ENCODE measurements at places on chromosomes 12 and 14.

- no peak for DNase-seq
Measured at GRCh38 chr14:95322651-95323050, 2.9 kb upstream of the CLMN start.

DNA sequence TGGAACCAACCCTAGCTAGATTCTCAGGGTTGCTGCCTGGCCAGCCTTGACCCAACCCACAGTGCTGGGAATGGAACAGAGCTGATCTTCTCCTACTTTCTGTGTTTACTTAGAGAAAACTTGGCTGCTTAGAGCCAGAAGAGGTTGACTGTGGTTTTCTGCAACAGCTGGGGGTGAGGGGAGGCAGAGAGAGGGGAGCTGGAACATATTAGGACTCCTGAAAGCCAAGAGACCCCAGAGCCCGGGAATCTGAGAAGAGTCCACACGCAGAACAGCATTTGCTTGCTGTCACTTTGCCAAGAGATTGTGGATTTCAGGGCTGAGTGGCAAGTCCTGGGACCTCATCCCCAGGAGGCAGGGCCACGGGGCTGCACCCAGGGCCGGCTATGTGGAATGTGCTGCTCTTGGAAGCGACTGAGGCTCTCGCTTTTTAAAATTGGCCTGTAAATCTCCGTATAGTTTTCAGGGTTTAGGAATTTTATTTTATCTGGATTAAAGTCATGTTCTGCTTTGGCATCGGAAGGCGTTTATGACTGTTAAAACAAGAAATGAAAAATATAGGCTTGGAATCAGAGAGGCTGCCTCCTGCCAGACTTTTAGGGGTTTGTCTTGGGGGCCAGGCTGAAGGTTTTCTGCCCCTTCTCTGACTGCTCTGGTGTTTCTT lies 22.3 kb upstream of the MED13L start:
- DNase-seq = no peak

- DNase-seq = no peak
Measured at GRCh38 chr12:127127897-127128296, 1139.1 kb upstream of the TMEM132C start.

GRCh38 chr14:72126561-72126960 lies 194.3 kb downstream of the RGS6 start:
- no peak for DNase-seq

- DNase-seq = no peak
Measured at GRCh38 chr14:21192875-21193535, 37.1 kb upstream of the OR5AU1 start.

DNA sequence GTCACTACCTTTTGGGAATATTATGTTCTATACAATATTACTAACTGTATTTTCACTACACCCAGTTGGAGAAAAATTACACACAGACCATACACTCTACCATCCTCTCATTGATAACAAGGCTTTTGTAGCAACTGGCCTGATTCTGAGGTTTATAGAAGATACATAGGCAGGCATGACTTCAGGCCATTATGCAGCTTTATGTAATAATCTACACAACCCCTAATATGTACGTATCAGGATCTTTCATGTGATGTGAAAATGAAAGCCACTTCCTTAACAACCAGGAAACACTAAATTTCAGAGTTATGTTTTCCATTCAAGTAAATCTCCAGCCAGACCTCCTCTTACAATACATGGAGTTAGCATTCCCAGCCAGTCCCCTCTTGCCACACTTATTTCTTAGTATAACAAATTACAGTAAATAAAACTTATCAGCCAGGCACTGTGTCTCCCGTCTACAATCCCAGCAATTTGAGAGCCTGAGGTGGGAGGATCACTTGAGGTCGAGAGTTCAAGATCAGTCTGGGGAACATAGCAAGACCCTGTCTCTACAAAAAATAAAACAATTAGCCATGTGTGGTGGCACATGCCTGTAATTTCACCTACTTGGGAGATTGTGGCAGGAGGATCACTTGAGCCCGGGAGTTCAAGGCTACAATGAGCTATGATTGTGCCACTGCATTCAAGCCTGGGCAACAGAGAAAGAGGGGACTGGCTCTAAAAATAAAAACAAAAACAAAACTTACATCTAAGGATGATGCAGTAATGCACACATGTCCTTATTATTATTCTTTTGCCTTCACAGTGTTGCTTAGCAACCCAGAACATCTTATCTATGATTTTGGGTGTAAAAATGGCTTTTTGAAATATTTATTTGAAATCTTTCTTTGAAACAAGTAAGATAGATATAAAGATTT lies 10.4 kb upstream of the OSBPL8 start:
- no peak for DNase-seq

- no peak for DNase-seq
Measured at GRCh38 chr12:125544960-125545359, 479.7 kb downstream of the AACS start.

DNA sequence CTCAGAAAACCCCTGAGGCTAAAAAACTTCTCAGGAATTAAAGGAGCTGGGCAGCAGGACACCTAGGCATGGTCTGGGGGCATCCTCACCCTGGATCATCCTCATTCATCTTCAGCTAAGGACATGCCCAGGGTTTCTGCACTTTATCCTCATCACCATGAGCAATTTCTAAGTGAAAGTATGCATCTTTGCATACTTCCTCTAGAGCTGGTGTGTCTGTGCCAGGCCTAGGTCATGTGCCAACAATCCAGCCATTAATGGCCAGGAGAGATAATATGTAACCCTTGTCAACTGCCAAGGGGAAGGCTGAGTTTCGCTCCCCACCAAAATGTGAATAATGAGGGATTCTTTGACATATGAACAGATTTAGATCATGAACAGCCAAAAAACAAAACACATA lies 160.5 kb downstream of the KITLG start:
- DNase-seq = no peak

GRCh38 chr14:97177635-97178034 lies 380.5 kb downstream of the VRK1 start:
- DNase-seq = no peak

GRCh38 chr12:124992874-124993625 lies 395 bp upstream of the BRI3BP start:
- peak; percentile 58 for DNase-seq

DNA sequence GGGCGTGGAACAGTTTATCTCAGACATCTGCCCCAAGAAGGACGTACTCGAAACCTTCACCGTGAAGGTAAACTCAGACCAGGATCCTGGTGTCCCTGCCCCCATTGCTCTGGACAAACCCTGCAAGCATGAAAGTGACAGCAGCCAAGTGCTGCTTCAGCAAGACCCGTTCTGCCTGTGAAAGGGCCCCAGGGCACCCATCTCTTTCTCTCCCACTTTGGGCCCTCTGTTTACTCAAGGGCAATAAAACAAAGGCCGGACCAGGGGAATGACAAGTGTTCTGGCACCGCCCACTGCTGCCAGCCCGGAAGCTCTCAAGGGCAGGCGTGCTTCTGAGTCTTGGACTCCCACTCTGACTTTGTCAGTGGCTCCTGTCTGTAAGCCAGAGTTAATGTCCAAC lies 35.3 kb downstream of the CD9 start:
- DNase-seq = peak; percentile 51

DNA sequence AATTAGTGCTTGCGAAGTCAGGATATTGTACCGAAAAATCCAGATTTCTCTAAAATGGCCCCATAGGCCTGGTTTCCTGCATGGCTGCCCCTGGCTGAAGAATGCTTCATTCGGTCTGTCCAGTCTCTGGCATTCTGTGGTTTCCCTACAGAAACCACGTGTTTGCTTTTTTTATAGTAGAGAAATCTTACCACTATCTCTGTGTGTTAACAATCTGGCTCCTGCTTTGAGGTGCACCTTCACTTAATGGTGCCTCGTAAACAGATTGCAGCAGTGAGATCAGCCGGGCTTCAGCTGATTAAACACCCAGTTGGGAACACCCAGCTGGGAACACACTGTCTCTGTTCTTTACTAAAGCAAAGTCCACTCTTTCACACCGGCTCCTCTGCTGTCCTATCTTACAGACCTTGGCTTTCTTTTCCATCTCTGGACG lies 6.7 kb upstream of the DNAAF2 start:
- DNase-seq = no peak

- no peak for DNase-seq
Measured at GRCh38 chr12:41365653-41366171, 177.6 kb downstream of the PDZRN4 start.

GRCh38 chr14:74525361-74525851 lies 31.8 kb downstream of the ISCA2 start:
- DNase-seq = no peak

GRCh38 chr12:52646613-52647012 lies 5.4 kb downstream of the KRT2 start:
- DNase-seq = no peak

- no peak for DNase-seq
Measured at GRCh38 chr14:49036984-49037516, 549.1 kb downstream of the RPS29 start.

DNA sequence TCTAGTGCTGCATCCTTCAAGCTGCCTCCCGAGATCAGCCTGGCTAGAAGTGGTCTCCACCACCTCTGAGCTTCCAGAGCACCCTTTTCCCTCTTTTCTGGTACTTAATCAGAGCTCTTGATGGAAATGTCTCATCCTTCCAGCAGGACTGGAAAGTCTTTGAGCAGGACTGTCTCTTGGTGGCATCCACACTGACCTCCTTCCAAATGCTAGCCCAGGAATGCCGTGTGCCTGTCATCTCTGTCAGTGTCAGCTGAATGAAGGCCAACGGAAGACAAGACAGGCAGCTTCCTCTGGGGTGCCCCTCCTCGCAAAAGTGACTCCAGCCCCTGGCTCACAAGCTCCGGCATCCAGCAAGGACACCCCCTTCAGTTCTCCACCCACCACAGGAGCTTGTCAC lies 171.3 kb upstream of the FKBP4 start:
- no peak for DNase-seq

DNA sequence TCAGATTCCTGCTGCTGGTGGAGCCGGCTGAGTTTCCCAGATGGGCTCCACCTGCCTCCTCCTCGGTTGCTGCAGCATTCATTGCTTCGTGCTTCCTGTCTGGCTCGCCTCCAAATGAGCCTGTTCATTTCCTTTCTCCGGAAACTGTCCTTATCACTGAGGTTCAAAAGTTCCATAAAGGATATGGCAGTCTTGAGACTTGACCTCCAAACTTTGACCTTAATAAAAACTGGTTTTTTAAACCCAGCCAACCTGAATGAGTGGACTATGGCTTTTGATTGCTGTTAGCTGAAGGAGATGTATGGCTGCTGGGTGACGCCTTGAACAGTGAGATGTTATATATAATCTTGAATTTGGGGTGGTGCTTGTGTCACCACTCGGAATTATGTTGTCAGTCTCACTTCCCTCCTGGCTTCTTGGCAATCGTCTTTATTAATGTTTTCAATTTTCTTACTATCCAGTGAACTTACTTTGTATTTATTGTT lies 62.7 kb downstream of the RASSF3 start:
- no peak for DNase-seq

GRCh38 chr12:114750917-114751316 lies 66.9 kb upstream of the TBX3 start:
- DNase-seq = no peak

- no peak for DNase-seq
Measured at GRCh38 chr12:11697131-11697530, 47.7 kb downstream of the ETV6 start.

DNA sequence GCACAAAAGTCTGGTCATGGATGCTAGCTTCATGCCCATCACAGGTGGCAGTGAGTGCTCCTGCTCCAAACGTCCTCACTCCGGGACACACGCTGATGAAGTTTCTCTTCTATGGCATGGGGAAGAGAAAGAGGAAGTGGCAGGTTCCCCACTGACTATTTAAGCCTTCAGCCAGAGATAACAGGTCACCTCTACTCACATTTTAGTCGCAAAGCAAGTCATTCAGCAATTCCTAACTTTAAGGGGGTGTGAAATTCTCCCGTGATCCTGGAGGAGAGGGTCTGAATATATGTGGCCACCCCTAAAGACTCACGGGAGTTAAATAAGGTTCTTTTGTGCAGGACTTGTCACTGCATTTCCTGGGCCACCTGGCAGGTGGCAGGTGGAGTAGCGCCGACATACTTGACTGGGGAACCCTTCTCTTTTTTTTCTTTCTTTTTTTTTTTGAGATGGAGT lies 18.8 kb upstream of the RCOR1 start:
- DNase-seq = no peak

DNA sequence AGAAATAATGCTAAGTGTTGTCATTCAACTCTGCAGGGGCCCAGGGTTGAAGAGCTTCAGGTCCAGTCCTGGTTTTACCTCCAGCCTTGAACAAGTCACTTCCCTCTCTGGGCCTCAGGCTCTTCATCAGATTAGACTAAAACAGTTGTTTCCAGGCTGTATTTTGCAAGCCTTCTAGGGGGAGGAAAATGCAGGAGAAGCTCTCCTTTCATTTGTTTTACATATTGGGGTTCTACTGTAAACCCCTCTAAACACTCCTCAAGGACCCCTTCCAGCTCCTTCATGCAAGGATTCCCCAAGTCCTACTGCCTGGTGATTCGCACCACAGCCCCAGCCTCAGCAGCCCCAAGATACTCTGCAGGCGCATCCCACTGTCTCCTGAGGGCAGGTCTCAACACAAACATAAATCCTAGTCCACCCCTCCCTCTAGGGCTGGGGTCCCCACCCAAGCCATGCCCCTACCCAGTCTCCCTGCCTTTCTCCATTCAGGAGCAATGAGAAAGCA lies 2.7 kb downstream of the SDR9C7 start:
- peak; percentile 11 for DNase-seq

DNA sequence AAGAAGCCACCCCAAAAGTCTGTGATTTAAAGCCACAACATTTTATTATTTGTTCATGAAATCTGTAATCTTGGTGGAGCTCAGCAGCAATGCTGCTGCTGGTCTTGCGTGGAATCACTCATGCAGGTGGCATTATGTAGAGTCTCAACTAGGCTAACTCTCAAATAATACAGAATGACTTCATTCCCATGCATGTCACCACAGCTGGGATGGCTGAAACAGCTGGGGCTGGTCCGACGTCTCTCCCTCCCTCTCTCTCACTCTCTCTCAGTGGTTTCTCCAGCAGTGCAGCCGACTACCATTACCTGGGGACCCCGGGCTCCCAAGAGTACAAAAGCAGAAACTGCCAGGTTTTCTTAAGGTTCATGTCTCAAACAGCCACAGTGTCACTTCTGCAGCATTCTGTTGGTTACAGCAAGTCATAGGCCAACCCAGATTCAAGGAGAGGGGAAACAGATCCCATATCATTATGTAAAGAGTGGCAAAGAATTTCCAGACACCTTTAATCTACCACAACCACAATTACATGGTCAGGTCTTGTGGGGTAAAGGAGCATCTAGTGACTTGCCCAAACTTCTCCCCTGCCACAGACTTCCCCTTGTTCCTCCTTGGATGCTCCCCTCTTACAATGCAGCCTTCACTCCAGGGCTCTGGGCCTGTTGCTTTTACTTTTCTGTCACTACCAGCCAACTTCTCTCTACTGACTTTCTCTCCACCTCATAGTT lies 192.0 kb upstream of the HMGA2 start:
- peak; percentile 23 for DNase-seq

DNA sequence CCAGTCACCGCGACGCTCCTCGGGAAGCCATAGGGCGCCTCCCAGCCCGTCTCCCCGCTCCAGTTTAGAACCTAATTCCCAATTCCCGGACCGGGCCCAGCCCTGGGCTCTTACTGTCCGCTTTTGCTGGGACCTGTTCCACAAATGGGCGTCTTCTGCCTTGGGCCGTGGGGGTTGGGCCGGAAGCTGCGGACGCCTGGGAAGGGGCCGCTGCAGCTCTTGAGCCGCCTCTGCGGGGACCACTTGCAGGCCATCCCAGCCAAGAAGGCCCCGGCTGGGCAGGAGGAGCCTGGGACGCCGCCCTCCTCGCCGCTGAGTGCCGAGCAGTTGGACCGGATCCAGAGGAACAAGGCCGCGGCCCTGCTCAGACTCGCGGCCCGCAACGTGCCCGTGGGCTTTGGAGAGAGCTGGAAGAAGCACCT lies 797 bp downstream of the UNG start:
- DNase-seq = no peak

Data from globus pallidus (tissue), 1 donor.